NCI-H774 (cell line): ENCODE measurements at places on chromosomes 4 and X.

DNA sequence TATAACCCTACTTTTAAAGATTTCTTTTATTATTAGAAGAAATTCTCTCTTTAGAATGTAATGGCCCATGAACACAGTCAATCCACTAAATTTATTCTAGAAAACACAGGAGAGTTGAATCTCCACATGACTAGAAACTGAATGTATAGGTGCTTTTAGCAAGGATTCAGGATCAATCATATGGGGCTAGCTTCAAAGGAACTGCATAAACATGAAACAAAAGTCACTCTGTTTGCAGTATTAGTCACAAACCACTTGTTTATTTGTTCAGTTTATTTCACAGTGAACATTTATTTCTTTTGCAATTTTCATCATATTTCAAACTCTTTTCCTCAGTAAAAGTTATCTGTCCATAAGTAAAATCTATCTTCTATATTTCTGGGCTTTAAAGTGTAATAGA lies 1604.6 kb downstream of the PCDH18 start:
- DNase-seq = no peak

DNA sequence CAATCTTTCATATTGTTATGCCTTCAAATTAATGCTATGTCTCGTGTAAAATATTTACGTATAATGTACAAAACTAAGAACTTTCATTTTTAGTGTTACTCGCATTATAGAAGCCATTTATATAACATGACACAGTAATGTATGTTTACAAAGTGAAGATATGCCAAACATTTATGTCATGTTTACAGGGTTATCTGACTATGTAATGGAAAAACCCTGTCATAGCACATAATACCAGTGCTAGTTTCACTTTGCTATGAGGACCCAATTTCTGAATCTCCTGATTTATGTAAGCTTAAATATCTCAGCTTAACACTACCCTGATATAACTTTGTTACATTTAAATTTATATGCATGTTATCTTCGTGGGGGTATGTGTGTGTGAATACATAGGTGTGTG lies 233.1 kb downstream of the FAT4 start:
- no peak for DNase-seq

GRCh38 chr4:42750856-42751255 lies 94.0 kb upstream of the ATP8A1 start:
- no peak for DNase-seq

DNA sequence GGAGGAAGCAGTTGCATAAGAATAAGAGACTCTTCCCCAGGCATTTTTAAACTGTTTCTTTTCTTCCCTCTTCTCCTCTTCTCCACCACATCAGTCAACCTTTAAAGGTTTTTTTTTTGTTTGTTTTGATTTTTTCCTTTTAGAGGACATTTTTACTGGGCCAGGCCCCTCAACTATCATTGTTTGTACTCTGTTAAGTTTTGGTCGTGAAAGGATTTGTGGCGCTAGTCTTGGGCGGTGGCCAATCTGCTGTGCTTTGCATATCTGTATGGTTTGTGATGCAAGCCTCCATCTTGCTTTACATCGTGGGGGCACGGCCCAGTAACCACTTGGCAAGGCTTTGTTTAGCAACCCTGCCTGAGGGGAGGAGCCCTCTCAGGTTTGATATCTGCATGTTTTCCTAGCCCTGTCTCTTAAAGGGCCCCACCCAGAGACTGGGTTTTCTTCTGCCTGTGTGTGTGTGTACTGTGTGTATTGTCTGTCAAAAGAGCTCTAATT lies 101.9 kb upstream of the SLITRK2 start:
- DNase-seq = no peak

DNA sequence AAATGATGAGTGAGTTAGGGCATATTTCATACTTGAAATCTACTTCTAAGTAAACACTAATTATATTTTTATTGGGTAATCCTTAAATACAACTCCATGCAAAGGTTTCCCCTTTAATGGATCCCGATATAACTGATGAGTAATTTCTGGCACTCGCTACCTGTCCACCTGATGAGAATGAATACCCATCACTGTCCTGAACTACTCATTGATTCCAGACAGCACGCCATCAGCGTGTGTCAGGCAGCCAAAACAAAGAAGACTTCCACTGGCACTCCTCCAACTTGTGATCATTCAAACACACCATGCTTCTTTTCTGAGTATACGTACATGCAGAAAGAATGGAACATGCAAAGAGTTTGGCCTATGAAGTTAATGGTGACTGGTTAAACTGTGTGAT lies 69.4 kb downstream of the HCCS start:
- no peak for DNase-seq

GRCh38 chr4:3436048-3436797 lies 5.5 kb upstream of the HGFAC start:
- no peak for DNase-seq

- DNase-seq = no peak
Measured at GRCh38 chr4:95531141-95531540, 17.6 kb downstream of the UNC5C start.

- no peak for DNase-seq
Measured at GRCh38 chrX:134623293-134624045, 34.8 kb downstream of the PLAC1 start.

DNA sequence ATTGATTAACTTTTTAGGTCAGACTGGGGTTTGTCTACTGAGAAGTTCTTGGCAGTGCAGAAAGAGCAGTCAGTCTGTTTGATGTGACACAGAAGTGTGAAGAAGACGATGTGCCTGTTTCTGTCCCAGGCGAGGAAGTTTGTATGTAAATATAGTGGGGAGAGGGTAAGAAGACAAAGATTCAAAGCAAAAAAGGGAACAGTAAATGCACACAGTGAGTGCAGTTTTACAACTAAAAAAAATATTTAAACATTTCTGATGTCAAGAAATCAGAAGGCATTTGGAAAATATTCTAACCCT lies 264.9 kb downstream of the RAPGEF2 start:
- no peak for DNase-seq

DNA sequence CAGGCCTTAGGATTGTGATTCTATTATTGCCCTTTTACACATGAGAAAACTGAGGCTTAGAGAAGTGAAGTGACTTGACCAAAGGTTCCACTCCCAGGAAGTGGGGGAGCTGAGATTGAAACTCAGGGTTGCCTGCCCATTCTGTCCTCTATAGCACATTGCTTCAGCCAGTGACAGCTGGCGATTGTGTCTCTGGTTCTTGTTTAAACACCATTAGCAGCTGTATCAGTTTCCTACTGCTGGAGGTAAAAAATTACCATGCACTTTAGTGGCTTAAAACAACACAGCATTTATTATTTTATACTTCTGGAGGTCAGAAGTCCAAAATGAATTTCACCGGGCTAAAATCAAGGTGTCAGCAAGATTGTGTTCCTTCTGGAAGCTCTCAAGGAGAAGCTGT lies 205.8 kb upstream of the MAMLD1 start:
- no peak for DNase-seq

GRCh38 chrX:100447655-100448397 lies 37.8 kb upstream of the PCDH19 start:
- no peak for DNase-seq

GRCh38 chr4:20341134-20341738 lies 89.5 kb downstream of the SLIT2 start:
- DNase-seq = no peak

DNA sequence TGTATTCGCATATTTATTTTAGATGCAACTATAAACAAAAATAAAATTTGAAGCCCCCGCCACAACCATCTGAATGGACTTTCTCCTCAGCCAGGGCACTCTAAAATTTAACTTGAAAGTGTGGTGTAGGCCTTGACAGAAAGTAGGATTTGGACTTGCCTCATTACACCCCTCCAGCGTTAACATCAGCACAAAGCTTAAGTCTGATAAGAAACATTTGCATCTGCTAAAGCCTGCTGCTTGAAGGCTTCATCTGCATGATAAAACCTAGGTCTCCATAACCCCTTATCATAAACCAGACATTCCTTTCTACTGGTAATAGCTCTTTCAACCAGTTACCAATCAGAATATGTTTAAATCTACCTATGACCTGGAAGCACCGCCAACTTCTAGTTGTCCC lies 1046.5 kb downstream of the FAT4 start:
- no peak for DNase-seq

- no peak for DNase-seq
Measured at GRCh38 chr4:158767451-158767850, 1.4 kb upstream of the FNIP2 start.

- no peak for DNase-seq
Measured at GRCh38 chr4:127237581-127237980, 395.2 kb upstream of the INTU start.

- DNase-seq = no peak
Measured at GRCh38 chr4:171629182-171629581, 184.0 kb upstream of the GALNTL6 start.

GRCh38 chr4:7976025-7976424 lies 36.4 kb upstream of the AFAP1 start:
- DNase-seq = no peak
